ENCODE measurements at places on chromosomes 13 and 19.
A peak's percentile ranks its signal among the peaks of the same experiment; 100 is the strongest.

- DNase-seq: no peak
These were observed 33.9 kb downstream of the PDE4A start for GRCh38 chr19:10454267-10454666.

DNA sequence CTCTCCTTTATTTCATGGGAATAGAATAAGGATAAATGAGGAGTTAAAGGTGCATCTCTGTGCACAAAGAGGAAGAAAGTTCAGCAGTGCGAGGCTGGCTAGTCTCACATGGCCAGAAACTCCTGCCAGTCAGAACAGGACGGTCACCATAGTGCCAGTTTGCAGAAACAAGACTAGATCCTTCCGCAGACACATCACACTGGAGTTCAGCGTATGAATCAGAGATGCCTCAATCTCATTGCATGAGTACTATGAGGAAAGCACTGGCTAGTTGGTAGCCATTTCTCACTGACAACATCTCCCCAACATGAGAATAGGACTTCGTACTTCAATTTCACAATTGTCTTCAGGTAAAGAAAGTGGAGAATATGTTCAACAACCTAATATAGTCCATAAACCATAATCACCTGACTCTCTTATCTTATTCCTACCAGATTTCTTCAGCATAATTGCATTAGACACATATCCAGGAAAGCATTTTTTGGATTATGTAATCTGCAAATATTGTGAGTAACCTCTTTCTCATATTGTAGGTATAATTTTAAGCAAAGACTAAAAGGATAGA lies 34.9 kb downstream of the RXFP2 start:
- DNase-seq: no peak

DNA sequence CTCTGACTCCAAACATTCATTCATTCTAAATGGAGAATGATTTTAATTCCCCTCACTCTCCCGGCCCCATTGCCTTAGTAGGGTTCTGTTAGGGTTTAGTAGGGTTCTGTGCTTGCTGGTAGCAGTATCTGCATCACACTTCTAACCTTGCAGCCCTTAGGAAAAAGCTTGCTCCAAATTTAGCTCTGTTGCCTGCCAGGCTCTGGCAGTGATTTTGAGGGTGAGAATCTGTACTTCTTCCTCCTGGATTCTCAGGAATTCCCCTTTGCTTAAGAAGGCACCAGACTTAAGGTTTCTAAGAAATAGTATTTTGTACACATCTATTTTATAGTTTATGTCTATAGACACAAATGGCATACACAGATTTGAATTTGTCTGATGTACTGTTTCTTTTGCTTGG lies 14.7 kb downstream of the B3GLCT start:
- DNase-seq: no peak

GRCh38 chr19:58009666-58010301 lies 7.2 kb upstream of the ZNF606 start:
- DNase-seq: peak; percentile 42

DNA sequence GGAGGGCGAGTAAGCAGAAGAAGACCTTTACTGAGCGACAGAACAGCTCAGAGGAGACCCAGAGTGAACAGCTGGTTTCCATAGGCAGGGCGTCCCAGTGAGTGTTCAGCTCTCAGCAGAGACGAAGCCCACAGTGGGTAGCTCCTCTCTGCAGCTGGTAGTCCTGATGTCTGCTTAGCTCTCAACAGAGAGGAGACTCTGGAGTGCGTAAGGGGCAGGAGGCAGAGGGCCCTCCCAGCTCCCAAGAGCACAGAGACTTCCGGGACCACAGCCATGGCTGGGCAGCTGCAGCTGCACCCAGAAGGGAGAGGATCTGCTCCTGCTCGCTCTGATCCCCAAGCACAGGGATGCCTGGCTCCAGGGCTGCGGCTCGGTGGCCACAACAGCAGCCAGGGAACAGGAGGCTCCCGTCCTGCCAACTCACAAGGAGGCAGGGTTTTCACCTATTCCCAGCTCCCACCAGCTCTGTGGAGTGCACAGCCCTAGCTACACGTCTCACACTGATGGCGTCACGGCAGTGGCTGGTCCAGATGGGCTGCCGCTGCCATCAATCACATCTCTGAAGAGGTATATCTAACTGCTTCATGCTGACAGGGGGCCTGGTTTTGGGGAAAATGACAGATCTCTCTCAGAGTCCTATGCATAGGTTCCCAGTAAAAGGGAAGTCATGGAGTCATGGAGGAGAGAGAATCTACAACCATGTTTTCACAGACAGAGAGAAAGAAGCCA lies 2660.1 kb upstream of the PCDH20 start:
- DNase-seq: no peak

DNA sequence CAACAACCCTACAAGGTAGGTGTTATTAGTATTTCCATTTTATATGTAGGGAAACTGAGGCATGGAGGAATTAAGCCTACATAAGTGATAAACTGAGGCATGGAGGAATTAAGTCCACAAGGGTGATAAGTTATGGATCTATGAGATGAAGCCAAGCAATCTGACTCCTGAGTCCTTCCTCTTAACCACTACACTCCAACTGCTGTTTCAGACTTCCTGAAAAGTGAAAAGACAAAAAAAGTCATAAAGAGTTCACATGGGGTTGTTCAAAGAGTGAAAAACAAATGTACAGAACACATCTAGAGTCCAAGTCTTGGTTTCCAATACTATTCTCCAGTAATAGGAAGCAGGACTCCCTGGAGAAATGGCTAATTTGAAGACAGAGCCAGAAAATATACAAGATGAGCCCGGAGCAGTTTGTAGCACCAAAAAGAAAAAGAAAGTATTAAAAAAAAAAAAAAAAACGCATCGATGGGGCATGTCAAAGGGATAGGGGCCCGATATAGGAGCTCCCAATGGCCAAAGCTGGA lies 12.1 kb downstream of the CRYL1 start:
- DNase-seq: no peak

GRCh38 chr13:64755961-64756360 lies 2474.2 kb downstream of the PCDH9 start:
- no peak for DNase-seq

DNA sequence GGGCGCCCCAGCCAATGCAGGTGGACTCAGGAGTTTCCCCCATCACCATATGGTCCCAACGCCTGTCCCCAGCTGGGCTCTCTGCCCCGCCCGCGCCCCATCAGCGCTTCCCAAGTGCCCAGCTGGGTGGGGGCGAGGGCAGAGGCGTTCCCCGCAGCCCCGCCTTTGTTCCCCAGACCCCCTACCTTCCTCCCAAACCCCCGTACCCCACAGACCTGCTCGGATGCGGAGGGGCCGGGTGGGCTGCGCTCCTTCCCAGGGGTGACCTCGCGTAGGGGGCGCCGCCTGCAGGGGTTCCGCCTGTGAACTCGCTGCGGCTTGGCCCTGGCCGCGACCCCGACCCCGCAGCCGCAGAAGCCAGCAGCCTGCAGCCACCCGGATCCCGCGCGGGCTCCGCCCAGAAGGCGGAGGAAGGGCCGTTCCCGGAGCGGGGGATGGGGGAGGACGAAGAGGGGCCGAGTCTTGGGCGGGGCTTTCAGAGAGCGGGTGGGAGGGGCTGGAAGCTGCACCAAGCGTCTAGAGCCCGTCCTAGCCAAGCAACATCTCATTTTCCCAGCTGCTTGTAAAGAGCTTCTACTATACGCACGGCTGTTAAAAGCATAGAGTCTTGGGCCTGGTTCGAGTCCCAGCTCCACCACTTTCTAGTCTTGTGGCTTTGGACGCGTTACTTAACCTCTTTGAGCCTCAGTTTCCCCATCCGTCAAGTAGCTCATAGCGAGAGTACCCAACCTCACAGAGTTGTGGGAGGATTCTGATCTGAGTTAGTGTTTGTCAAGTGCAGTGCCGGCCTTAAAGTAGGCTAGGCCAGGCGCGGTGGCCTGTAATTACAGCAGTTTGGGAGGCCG lies at the start of gene RAB3D:
TSS of gene RAB3D (minus strand) at position 404 of the 845 bp plus-strand sequence. CDS start 2,258 bp downstream, outside the sequence.
- peak; percentile 81 for DNase-seq

- no peak for DNase-seq
These were observed 62.8 kb downstream of the EFNB2 start for GRCh38 chr13:106472621-106473020.

DNA sequence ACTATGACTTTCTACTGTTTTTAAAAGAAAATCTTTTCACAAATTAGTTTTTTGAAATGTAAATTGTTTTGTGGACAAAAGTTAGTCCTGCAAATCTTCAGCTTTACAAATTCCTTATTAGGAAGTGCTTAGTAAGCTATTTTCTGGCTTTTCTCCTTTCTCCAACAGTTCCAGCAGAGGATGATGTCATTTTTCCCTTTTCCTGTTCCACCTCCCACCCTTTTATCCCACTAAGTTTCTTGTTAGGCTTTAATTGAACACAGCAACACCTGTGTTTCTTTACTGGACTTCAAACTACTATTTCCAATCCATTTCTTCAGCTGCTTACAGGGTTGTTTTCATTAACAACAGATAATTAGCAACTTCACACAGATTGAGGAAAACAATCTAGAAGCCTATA lies 389.2 kb downstream of the NDFIP2 start:
- no peak for DNase-seq

DNA sequence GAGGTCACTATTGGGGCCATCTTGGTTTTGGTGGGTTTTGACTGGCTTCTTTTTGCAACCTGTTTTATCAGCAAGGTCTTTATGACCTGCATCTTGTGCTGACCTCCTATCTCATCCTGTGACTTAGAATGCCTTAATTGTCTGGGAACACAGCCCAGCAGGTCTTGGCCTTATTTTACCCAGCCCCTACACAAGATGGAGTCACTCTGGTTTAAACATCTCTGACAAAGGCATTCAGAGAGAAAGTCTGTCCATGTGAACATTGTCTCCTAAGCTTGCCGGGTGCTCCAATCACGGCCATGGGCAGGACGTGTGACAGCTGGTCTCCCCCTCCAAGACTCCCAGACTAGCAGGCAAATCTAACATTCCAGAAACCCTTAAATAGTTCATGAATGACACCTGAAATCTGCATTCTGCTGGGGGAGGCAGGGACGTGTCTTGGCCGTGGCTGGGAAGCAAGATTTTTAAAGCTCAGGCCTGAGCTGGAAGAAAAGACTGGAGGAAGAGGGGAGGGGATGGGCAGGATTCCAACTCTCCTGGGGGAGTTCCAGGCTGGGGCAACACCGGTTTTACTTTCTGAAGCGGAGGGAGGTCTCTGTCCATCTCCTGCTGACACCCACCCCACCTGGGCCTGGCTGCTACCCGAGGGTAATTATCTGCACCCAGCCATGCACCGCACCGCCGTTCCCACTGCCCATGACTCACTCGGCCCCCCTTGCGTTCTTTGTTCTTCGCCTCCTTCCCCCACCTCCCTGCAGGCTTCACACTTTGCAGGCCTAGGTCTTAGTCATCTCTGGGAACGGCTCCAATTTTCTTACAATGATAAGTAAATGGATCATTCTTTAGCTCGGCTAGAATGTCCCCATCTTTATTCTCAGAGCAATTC lies 11.6 kb upstream of the OR1M1 start:
- DNase-seq: no peak

- no peak for DNase-seq
These were observed 59.6 kb downstream of the EFNB2 start for GRCh38 chr13:106475852-106476251.

- peak; percentile 1 for DNase-seq
These were observed 133.7 kb downstream of the GGACT start for GRCh38 chr13:100454876-100455275.

DNA sequence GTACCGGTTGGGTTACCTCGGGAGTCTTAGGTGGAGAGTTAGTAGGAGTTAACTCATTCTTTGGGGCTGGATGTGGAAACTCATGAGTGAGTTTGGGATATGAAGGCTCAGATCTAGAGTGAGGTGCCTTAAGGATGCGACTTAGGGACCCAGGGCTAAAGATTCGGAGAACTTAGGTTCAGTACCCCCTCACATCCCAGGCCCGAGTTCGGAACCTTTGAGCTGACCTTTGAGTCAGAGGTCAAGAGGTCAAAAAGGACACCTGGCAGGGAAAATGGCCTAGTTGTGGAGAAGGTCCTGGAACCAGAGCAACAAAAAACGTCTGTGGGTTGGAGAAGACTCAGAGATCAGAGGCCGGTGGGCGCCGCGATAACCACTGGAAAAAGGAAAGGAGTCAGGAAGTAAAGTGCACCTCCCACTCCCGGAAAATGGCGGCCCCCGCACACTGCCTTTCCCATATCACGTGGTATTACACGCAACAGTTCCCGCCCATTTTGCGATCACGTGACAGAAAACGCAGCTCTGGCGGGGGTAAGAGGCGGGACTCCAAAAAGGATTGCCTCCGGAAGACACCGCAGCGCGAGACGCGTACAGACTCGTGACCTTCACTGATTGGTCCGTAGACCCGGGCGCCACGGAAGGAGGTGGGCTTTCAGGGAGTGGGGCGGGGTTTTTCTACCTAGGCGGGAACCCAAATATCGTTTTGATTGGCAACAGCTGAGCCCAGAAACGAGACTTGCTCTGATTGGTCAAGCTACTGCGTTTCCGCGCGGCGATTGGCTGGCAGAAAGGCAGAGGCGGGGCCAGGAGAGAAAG lies at the start of gene ACTMAP:
TSS of gene ACTMAP (minus strand) at position 420 of the 816 bp plus-strand sequence. CDS start 674 bp downstream, outside the sequence.
- peak; percentile 99 for DNase-seq

DNA sequence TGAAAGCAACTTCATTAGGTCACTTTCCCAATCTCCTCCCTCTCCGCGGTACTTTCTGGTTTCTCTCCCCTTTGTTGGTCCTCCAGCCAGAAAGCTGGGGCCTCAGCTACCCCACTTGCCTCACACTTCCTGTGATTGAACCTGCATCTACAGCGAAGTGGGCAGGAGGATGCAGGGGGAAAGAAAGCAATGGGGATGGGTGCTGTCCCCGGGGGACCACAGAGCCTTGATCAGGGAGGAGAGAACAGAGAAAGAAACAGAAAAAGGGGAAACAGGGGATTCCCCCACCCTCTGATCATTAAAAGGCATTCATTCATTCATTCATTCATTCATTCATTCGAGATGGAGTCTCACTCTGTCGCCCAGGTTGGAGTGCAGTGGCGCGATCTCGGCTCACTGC lies 74.2 kb downstream of the TRPM4 start:
- no peak for DNase-seq

- no peak for DNase-seq
These were observed 962 bp upstream of the TPRX1 start for GRCh38 chr19:47805313-47805712.

DNA sequence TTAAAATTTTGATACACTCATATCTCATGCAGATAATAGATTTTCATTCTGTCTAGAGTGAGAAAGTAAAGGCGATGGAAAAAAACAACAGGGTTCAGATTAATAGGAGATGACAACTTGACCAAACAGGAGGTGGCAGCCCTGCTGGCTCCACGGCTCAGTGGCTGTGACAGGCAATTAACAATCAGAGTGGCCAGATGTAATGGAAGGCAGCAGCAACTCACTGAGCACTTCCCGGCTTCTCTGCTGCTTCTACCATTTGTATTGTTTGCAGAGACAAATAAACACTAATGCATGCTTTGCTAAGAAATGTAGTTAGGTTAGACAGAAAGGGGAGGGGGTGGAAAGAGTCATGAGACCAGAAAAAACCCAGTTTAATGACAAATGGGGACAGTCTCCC lies 473.0 kb upstream of the SLC10A2 start:
- no peak for DNase-seq
